ENCODE measurements at places on chromosomes 7 and 10.

GRCh38 chr7:81803267-81803666 lies 33.4 kb upstream of the HGF start:
- no peak for DNase-seq

DNA sequence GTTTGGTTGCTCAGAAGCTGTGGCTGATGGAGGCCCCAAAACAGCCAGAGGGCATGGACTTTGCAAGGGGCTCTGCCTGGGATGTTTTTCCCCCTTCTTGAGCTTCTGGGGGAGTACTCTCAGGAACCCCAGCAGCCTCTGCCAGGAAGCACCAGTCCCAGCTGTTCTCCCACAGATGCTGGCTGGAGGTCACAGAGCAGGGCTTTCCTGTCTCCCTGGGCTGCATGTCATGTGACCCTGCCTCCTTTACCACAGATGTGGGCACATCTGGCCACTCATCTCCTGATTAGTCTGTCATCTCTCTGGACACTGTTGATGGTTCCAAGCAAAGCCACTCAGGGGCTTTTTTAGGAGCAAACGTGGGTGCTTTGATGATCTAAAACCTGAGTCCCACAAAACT lies 136.7 kb downstream of the NEURL1 start:
- no peak for DNase-seq

DNA sequence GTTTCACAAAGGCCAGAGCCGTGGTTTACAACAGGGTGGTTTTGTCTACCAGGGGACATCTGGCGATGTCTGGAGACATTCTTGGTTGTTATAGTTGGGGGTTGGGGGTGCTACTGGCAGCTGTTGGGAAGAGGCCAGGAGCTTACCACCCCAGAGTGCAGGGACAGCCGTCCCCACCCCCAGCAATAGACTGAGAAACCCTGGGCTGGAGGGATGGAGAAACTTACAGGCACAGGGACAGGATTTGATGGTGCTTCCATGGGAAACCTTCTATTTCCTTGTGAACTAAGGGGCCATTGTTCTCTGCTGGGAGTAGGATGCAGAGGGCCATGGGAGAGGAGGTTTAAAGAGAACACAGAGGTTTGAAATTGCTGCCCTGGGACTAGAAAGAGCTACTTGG lies 10.9 kb downstream of the ADCK2 start:
- no peak for DNase-seq

DNA sequence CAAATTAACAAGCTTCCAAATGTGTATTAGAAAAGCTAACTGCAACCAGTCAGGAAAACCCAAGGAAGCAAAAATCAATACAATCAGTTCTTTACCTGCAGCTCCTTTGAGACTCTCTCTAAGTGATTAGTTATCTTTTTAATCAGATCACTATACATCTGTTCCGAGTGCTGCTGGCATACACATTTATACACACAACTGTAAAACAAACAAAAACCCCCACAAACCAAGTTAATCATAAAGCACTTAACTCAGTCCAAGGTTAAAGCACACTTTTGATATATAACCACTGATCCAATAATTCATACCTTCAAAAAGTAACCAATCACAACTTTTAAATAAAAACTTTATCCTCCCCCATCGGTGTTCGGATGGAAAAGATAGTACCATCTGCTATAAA lies 25.6 kb downstream of the CACUL1 start:
- no peak for DNase-seq

Data from NCI-H1436 (cell line).